RPMI7951 (cell line): ENCODE measurements at places on chromosomes 3 and 15. TPM values are rescaled to one million over a fixed set of nuclear protein-coding genes. Genes with fewer than 3 reads are reported as not detected.

DNA sequence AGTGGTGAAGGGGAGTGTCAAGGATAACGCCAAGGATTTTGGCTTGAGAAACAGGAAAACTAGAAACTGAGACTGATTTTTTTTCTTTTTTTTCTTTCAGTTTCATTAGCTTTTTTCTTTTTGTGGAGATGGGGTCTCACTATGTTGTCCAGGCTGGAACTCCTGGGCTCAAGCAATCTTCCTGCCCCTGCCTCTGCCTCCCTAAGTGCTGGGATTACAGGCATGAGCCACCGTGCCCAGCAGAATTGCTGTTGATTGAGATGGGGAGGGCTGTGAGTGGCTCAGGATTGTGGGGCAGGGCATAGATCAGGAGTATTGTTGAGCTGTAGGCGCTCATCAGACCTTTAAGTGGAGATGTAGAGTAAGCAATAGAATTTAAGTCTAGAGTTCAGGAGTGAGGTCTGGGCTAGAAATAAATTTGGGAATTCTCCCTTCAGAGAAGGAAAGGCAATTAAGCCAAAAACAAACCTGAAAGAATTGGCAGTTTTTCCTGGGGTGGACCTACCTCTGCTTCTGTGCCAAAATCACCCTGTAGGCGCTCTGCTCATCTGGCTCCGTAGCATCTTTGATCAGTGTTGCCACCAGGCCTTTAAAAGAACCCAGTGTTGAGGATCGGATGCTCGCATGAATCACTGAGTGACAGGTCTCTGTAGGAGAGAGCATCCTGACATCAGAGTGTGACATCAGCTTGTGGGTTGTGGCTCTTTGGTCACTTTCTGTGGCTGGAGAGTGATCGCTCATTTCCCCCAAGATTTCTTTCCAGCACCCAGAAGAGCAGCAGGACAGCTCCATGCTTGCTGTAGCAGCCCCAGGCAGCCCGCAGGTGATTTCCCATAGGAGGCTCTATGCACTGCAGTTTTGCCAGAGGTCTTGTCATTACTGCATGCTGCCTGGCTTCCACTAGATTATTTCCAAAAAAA lies 15.8 kb downstream of the ABHD17C start:
- peak; percentile 75 for DNase-seq

- DNase-seq, result peak; percentile 13
Measured at GRCh38 chr15:65818927-65819562, 27.0 kb upstream of the DENND4A start.

DNA sequence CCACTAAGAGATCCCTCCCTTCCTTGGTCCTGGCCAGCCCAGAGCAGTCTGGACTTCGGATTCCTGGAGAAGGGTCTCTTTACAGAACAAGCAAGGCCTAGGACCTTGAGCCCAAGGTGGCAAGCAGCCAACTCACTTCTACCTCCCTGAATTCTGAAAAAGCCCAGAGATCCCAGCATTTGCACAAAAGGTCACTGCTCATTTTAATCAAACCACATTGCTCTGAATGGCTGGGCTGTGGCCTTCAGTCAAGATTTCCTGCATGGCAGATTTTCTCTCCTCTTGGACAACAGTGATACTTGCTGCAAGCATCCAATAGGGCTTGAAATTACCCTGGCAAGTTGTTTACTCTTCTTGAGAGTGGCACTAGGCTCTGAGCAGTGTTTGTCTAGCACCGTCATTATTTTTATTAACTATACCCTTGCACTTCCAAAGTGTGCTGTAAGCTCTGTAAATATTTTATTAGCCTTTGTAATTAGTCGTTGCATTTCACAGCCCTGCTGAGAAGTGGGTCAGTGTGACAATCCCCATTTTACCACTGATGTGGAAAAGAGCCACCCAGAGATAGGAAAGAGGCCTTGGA lies 274.7 kb upstream of the CTNNB1 start:
- no peak for DNase-seq

DNA sequence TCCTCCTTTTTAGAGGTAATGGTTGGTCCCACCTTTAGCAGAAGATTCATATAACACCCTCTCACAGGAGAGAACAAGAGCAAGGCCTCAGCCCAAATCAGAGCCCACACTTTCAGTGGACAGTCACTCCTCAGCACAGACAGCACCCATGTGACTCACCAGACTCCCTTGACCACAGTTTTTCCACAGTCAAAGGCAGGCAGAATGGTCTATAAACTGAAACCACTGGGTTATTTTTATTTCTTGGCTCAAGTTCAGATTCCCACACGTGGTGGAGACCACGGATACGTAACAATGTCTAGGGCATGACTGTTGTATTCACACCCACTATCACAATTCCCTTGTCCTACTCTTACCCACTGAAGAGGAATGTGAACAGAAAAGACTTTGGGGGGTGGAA lies 237.8 kb upstream of the UBE2E1 start:
- DNase-seq, result peak; percentile 99

DNA sequence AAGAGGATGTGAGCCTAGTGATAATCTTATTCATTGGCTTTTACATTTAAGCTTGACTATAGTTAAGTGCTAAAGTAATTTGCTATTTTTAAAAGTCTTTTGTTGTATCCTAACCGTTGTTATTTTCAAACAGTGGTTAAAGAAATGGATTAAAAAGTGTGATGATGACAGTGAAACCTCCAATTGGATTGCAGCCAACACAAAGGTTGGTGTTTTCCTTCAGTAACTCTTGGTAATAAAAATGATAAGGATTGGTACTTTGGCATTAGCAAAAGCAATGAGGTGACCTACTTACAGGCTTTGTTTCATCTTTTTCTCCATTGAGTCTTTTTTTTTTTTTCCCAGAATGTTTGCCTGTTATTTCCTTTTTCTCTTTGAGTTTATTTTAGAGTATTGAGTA lies 87.5 kb upstream of the GOLGA6B start:
- no peak for DNase-seq

DNA sequence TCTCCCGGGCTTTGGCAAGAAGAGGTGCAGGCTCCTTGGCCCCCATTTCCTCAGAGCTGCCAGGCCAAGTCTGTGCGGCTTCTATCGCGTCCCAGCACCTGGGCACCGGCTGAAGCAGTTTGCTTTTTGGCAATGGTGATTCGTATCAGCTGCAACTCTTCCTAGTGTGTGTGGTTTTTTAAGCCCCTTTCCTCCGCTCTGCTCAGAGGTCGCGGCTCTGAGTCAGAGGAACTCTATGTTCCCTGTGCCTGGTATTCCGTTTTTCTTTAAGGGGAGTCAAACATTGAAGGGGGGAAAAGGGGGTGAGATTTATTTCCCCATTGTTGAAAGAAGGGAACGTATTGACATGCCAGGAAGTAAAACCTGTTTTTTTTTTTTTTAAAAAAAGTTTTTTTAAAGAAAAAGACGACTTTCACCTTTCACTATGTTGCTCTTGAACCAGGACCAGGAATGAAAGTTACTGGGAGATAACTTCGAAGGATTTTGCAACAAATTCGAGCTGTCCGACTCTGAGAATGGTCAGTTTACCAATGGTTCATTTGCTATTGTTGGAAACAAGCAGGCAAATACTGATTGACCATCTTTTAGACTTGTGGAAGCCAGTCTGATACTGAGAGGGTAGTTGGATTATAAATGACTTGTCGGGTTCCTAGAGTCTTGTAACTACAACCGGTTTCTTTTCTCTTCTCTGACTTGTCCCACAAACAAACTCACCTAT lies 1.1 kb downstream of the ARMC8 start:
- peak; percentile 64 for DNase-seq

DNA sequence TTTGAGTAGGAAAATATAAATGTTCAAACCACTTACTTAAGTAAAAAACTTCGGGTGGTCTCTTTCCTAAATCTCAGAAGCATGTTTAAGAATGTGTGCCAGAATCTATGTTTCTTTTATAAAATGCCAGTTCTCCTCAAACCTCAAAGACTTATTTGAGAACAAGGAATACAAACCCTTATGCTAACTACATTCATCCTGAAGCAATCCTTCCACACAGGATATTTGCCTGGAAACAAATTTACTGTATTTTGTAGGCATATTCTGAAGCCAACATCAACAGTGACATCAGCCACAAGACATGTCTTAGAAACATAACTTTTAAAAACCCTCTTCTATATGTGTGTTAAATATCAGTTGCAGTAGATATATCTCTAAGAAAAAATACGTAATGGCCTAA lies 1077.0 kb downstream of the ROBO1 start:
- DNase-seq, result no peak

- no peak for DNase-seq
Measured at GRCh38 chr3:31538801-31539200, 6.1 kb downstream of the STT3B start.

GRCh38 chr15:63938486-63939061 lies 104.8 kb upstream of the HERC1 start:
- no peak for DNase-seq

- no peak for DNase-seq
Measured at GRCh38 chr15:91620229-91620628, 233.3 kb upstream of the SLCO3A1 start.

DNA sequence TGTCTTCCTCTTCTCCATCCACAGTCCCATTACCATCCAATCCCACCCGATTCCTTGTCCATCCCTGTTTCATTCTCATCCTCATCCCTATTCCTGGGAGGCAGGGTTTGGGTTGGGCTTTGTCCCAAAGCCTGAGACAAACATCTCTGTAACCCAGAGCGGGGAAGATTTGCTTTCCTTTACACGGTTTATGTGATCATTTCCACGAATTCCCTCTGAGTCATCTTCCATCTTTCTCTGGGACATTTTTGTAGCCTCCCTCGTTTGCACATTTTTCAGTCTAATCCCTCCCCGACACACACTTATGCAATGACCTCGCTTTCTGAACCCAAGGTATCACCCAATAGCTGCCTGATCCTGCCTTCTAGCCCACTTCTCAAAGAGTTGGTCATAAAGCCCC lies 22.8 kb downstream of the DUOX2 start:
- peak; percentile 22 for DNase-seq

- peak; percentile 48 for DNase-seq
Measured at GRCh38 chr3:45665101-45665572, 24.1 kb upstream of the SACM1L start.

DNA sequence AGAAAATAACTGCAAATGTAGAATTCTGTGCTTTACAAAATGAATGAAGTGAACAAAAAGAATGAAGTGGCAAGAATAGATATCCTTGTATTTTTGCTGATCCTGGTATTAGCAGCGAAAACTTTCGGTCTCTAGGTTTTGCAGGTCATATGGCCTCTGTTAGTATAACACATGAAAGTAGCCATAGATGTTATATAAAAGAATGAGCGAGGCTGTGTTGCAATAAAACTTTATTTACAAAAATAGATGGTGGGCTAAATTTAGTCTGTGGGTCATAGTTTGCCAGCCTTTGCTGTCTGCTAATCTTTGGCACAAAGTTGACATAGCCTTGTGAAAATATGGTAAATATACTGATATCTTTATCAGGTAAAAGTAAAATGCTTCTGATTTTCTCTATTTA lies 35.2 kb downstream of the SEC22A start:
- DNase-seq, result no peak

DNA sequence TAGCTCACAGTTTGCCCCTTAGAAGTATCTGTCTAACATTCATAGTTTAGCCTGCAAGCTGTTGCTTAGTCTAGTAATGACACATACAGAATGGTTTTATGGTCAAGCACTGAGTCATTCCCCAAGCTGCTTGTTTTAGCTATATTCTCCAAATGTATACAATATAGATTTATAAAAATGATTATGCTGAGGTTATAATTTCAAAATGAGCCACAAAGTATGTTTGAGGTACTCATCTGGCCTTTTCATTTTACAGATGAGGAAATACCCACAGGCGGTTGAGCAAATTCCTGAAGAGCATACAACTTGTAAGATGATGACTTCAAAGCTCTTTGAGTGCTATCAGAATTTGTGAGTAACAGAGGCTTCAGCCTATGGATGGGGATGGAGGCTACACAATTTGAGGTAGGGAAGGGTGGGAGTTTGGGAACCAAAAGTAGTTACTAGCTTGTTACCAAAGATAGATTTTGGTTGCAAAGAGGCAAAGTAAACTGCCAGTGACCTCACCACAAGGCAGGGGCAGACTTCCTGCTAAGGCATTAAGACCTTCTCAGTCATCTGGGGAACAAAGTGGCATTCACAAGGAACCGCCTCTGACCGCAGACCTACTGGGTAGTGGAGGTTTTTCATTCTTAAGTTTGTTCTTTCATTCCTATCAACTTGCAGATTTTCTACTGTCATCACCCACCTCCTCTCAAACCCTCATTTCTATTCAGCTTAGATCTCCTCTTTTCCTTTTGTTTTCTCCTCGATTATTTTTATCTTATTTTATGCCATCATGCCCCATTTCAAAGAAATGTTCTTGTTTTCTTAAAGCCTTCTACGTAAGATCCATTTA lies 257.2 kb upstream of the NECTIN3 start:
- peak; percentile 95 for DNase-seq

DNA sequence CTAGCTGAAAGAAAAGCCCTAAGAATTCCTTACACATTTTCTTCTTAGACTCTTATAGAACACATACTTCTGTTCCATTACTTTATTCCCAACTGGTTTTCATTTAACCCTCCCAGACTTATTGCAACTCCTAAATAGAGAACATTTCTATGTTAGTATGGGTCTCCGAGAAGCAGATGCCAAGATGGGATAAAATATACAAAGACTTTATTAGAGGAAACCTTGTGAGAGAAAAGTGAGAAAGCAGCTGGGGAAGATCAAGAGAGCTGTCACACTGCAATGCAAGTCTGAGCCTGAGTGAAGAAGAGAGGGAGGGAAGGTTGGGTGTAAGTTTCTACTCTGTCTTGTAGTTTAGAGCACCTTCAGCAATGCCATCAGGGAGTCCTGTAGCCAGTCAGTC lies 979.3 kb downstream of the IGSF11 start:
- no peak for DNase-seq

- DNase-seq, result no peak
Measured at GRCh38 chr15:60264566-60264965, 133.2 kb downstream of the ANXA2 start.

GRCh38 chr3:193149998-193150397 lies 91.0 kb upstream of the PLAAT1 start:
- DNase-seq, result no peak

- DNase-seq, result peak; percentile 15
Measured at GRCh38 chr3:184619369-184619768, 57.8 kb downstream of the EPHB3 start.

- peak; percentile 52 for DNase-seq
Measured at GRCh38 chr3:49471856-49472495, 1.9 kb downstream of the DAG1 start.

IQCF5 gene
- not detected in 2 replicates for total RNA-seq

TUSC7 gene
- not detected in 2 replicates for total RNA-seq

VGLL3 gene
- 10.4 and 19.8 TPM in 2 replicates for total RNA-seq

FGF7 gene
- 2.0 and 3.2 TPM in 2 replicates for total RNA-seq

SLC9A9 gene
- 0.84 and 3.6 TPM in 2 replicates for total RNA-seq

CDCP1 gene
- total RNA-seq, result 75.6 and 78.0 TPM in 2 replicates

COL6A5 gene
- not detected in 2 replicates for total RNA-seq

RASGRF1 gene
- 7.5 and 8.7 TPM in 2 replicates for total RNA-seq

MUSTN1 gene
- 1.1 and 1.3 TPM in 2 replicates for total RNA-seq
